ENCODE measurements at places on chromosomes 2 and 18. TPM values are rescaled to one million over a fixed set of nuclear protein-coding genes. Genes with fewer than 3 reads are reported as not detected.

DNA sequence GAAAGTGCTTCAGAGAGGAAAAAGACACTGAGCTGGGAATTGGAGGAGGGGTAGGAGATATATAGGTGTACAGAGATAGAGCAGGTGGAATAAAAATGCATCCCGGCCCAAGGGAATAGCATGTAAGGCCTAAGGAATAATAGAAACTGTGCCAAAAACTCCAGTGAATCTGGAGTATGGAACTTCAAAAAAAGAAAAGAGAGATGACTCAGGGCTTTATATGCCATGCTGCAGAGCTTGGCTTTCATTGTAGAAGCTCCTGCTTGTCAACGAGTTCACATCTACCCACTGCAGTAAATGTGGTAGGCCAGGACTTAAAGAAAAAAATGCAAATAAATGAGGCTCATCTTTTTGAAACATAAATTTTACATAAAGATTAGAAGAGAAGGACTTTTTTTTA is 131.8 kb downstream of the MREG start:
- DNase-seq: no peak

DNA sequence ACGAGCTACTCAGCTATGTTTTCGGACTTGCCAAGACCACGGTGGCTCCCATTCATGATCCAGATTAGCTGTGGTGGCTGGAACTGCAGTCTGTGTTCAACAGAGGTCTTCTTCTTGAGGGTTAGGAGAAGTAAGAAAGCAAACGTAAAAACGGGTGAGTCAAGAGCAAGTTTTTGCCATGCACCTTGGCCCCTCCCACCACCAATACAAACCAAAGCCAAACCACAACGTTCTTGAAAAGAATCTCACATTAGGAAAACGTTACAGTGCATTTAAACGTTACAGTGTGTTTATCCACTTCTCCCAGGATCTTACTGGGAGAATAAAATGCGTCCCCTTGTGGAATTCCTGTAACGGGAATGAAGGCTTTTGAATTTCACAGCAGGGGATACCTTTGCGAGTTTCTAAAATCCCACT is 725 bp downstream of the FBXO48 start:
- DNase-seq: no peak

GRCh38 chr2:142992840-142993239 is 115.4 kb downstream of the KYNU start:
- DNase-seq: no peak

GRCh38 chr18:60599267-60599666 is 226.7 kb upstream of the MC4R start:
- DNase-seq: no peak

GRCh38 chr2:45264227-45265225 is 255.3 kb upstream of the SIX2 start:
- DNase-seq: no peak

DNA sequence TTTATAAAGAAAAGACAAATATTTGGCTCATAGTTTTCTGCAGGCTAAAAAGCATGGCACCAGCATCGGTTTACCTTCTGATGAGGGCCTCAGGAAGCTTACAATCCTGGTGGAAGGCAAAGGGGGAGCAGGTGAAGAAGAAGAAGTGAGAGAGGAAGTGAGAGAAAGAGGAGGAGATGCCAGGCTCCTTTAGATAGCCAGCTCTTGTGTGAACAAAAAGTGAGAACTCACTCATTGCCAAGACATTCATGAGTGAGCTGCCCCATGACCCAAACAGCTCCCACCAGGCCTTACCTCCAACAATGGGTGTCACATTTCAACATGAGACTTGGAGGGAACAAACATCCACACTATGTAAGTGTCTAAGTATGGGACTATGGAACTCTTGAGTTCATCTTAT is 14.3 kb downstream of the CCDC150 start:
- DNase-seq: no peak

DNA sequence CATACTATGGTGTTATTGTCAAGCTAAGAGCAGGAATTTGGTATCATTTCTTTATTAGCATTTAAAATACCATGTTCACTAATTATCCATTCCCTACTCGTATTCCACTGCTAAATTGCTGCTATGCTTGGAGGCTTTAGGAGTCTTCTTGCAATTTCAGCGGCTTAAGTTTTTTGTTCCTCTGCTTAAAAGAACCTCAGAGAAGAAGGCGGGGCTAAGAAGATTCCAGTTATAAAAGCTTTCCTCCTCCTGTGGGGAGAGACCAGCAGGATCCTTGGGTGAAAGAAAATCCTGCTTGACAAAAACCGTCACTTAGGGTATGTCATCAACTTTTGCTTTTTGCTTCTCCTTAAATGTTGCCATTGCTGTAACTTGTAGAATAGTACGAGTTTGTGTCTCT is at the start of gene TRPM8:
TRPM8 (plus strand) TSS at position 258 of the 400 bp plus-strand sequence. CDS start 9,165 bp downstream, outside the sequence.
- DNase-seq: no peak

DNA sequence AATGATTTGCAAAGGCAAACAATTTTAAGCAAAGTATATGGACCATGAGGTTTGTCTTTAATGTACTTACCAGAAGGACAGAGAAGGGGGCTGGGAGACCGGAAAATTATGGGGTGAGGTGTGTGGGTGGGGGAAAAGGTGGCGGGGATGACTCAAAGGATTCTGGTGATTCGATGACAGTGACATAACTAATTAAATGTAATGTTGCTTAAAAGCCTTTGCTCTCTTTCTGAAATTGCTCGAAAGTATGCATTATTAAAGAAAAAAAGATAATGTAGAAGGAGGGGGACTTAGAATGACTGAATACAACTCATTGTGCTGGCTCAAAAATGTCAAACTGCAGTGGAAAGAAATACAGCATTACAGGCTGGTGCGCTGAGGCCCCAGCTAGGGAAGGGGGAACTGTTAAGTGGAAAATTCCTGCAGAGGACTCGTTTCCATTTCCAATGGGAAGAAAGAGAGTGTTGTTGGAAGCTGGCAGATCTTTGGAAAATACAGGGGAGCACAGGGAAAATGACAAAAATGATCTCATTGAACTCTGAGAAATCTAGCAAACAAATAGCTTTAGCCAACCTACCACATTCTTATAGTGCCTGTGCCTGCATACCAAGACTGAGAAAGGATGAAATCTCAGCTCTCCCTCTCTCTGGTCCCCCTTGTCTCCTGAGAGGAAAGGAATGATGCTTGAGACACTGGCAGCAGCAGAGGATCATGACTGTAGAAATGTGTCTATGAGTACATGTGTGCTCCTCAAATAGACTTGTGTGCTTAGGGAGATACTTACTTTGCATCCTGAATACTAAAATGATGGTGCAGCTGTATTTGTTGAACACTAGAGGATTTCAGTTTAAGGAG is 632.4 kb downstream of the NYAP2 start:
- no peak for DNase-seq

GRCh38 chr2:38497670-38498037 is 105.1 kb downstream of the HNRNPLL start:
- no peak for DNase-seq

DNA sequence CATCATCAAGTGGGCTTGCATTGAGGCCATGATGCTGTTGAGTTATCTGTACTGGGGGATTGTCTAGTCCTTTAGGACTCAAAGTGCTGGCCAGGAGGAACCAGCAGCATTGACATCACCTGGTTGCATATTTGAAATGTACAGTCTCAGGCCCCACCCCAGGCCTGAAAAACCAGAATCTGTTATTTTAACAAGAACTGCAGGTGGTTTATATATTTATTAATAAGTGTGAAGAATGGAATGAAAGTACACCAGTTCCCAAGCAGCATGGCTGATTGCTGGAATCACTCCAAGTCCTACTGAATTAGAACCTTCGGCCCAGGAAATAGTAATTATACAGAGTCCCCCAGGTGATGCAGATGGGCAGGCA is 2.8 kb downstream of the IL1F10 start:
- DNase-seq: no peak

DNA sequence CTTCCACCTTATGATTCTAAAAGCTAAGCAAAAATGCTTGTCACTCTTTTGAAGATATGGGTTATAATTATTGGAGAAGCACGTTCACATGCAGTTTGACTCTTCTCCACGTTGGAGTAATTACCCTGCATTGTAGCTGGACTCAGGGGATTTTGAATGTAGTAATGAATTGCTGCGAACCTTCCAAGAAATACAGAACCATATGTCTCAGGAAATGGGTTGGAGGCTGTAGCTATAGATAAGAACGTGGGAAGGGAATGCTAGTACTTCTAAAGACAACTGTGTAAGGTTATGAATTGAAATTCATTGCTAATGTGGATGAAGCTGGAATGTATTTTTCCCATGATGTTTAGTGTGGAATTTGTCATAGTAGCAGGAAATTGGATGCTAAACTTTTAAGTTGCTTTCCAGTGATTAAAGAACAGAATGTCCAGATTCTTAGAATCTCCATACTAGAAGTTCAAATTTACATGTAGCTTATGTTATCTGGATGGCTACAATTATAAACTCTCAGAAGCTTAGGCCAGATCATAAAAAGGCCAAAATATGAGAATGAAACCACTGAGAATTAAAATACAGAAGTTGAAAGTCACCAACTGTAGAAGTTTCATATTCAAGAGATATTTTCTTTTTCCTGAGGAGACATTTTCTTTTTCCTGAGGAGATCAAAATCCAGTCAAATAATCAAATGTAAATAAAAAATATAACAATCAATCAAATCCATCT is 27.3 kb upstream of the SPOPL start:
- no peak for DNase-seq

DNA sequence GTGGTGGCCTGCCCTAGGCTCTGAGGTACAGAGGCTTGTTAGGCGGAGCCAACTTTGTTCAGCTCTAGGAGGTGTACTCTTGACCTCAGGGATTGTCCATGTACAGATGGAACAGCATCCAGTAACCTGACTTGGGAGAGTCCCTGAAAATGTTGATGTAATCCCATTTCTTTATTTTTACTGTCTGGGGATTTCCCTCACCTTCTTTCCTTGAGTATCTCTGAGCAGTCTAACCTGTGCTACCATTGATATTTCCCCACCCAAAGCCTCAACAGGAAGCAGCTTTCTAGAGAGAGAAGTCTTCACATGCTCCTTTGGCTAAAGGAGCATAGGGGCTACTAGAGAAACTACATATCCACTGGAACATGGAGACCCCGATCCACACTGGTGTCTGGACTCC is 10.4 kb downstream of the IL36A start:
- DNase-seq: no peak

DNA sequence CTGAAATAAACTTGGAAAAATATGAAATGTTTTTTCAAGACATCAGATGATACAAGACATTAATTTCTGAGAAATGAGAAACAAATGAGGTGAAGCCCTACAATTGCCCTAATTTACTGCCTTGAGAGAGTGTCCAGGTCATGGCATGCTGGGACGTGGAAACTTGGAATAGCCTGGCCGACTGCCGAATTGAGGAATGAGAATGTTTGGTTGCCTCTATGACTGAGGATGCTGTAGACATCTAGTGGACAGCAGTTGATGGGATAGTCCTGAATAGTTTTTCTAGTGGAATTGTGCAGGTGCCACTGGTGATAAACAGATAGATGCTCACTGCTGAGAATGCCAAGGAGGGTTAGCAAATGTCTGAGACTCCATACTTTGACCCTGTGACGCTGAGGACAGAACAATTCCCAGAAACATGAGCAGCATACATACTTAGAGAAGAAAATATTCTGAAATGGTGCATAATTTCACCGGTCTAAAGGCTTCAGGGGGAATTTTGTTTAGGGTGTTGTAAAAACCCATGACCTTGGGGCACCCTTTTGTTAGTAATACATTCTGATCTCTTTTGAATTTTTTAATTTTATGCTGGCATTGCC is 56.5 kb upstream of the CWC22 start:
- DNase-seq: no peak

- DNase-seq: no peak
Measured at GRCh38 chr2:120602251-120602650, 133.4 kb upstream of the GLI2 start.

DNA sequence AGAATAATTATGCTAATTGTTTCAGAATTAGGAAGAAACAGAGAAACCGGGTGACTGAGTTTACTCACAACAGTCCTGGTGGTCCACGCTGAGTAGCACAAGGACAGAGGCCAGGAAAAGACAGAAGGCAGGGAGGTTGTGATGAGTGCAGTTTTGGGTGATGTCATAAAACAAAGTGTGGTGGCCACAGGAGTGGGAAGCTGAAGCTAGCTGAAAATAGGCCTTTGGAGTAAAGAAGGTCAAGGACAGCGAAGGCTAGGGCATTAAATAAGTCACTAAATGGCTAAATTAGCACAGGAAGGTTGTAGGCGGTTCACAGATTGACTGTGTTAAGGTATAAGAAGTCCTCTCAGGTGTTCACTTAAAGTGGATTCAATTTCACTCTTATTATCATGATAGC is 120.9 kb upstream of the TTN start:
- no peak for DNase-seq

DNA sequence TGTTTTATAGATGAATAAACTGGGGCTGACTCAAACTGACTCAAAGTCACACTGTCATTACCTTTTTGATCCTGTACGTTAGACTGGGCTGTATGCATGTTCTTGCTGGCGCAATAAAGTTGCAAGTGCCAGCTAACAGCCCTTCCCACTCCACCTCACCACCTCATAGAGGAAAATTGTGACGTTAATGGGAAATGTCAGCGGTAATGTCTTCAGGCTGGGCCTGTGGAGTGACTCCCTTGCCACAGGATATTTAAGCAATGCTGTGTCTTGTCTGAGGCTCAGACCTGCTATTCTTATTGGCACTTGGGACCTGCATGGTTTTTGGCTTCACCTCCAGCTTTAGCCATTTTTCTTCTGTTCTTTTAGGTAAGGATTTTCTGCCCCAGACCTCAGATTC is 25.2 kb upstream of the CASP10 start:
- no peak for DNase-seq

DNA sequence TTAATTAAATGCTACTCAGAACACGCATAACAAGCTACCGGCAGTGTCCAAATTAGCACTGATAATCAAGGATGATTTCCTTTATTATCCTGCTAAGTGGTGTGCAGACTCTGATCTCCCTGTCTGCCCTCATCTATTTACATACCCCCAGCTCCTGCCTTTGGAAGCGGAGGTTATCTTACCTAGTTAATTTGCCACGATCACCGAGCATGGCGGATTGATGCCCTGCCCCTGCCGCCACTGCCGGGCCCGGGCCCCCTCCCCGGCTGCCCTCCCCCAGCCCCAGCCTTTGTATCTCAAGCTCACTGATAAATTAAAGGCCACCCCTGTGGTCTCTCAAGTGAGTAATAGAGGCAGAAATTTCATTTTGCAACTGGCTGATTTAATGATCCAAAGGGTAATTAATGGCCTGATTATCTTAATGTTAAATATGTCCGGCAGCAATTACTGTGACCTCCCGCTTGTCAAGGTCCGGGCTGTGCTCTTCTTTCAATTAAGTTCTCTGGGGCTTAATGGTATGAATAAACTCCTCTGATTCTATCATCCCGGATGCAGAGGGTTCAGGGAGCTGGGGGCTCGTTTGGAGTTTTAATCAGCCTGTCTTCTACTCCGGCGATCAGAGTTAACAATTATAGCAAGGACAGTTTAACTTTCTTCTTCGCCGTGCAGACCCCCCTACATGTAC is 113.4 kb downstream of the GBX2 start:
- DNase-seq: no peak

- DNase-seq: no peak
Measured at GRCh38 chr2:123362671-123363440, 662.2 kb upstream of the CNTNAP5 start.

DSC3 gene
- total RNA-seq: 0.85 TPM

SIX3 gene
- total RNA-seq: not detected

B3GNT7 gene
- 0.64 TPM for total RNA-seq

MAIP1 gene
- total RNA-seq: 11.7 TPM

NEUROD1 gene
- total RNA-seq: not detected

CCDC85A gene
- total RNA-seq: 15.0 TPM

Data from ascending aorta (tissue), 2 donors.